Fibroblast of mammary gland (primary cell): ENCODE measurements at places on chromosomes 4 and X.

DNA sequence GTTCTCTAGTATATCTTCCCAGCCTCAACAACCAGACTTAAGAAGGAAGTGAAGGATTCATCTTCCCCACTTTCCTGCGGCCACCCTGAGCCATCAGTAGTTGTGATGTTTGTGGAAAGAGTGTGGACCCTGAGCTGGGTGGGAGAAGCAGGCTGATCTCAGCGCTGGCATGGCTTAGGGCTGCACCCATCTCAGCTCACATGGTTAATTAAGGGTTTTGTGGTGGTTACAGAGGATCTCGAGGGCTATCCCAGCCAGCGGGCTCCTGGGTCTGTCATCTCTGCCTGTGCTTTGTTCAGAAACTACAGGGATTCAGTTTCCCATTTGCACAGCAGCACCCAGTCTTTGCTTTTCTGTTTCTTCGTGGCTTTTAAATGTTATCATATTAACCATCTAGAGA, 163.4 kb downstream of the PTTG2 start:
- DNase-seq: no peak

DNA sequence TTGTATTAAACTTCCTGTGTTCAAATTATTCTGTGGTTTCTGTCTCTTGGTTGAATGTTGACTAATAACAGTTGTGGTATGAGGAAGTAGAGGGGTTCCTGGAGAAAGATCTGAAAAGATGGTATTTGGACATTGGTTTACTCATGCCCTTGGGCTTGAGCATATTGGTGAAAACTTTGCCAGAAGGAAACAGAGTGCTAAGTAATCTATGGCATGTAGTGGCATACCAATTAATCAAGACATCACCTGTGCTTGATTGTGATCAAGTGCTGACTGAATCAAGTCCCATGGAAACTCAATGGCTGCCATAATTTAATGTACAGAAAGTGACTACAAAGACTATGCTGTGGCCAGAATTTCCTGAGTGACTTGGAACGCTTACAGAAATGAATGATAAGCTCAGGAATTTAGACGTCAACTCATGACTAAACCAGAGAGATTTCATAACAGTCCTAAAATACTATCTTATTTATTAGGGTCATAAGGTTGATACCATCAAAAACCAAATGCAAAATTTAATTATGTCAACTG, 2062.9 kb downstream of the ARAP2 start:
- DNase-seq: peak; percentile 95

- peak; percentile 57 for DNase-seq
Measured at GRCh38 chr4:21765810-21766407, 182.7 kb downstream of the KCNIP4 start.

GRCh38 chr4:164935363-164935762, 42.1 kb downstream of the TRIM61 start:
- DNase-seq: no peak

DNA sequence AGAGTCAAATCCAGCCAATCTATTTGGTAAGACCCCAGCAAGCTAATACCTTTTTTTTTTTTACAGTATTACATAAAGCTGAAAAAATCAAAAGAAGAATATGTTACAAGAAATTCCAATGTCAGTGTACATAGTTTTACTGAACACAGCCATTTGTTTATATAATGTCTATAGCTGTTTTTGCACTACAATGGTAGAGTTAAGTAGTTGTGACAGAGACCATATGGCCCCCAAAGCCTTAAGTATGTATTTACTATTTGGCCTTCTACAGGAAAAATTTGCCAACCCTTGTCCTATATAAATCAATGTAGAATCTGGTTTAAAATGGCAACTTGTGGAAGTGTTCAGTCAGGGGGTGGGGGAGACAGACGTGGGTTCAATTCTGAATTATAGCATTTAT, 60.7 kb downstream of the ANTXR2 start:
- DNase-seq: no peak

GRCh38 chr4:124304941-124305340, 407.6 kb downstream of the ANKRD50 start:
- DNase-seq: peak; percentile 11
